AG04450 (cell line): ENCODE measurements at places on chromosomes 4 and X. TPM values are rescaled to one million over a fixed set of nuclear protein-coding genes. Genes with fewer than 3 reads are reported as not detected.

The DIPK2B gene
- polyA plus RNA-seq = not detected in 2 replicates

The ARMCX2 gene
- polyA plus RNA-seq = 78.4 and 81.7 TPM in 2 replicates

The ERCC6L gene
- polyA plus RNA-seq = 1.3 and 1.7 TPM in 2 replicates

The AMTN gene
- polyA plus RNA-seq = not detected in 2 replicates

The FAM47A gene
- not detected in 2 replicates for polyA plus RNA-seq

The ITGB1BP2 gene
- polyA plus RNA-seq = 2.3 and 2.6 TPM in 2 replicates

The NPFFR2 gene
- polyA plus RNA-seq = not detected in 2 replicates

The GPRASP2 gene
- 12.0 and 15.7 TPM in 2 replicates for polyA plus RNA-seq

The BTC gene
- not detected in 2 replicates for polyA plus RNA-seq

The SLC10A3 gene
- polyA plus RNA-seq = 10.1 and 13.8 TPM in 2 replicates

The SPARCL1 gene
- polyA plus RNA-seq = not detected in 2 replicates

The CWH43 gene
- not detected in 2 replicates for polyA plus RNA-seq

GRCh38 chr4:79575709-79576428 lies 167.8 kb upstream of the GK2 start:
- no peak for DNase-seq

DNA sequence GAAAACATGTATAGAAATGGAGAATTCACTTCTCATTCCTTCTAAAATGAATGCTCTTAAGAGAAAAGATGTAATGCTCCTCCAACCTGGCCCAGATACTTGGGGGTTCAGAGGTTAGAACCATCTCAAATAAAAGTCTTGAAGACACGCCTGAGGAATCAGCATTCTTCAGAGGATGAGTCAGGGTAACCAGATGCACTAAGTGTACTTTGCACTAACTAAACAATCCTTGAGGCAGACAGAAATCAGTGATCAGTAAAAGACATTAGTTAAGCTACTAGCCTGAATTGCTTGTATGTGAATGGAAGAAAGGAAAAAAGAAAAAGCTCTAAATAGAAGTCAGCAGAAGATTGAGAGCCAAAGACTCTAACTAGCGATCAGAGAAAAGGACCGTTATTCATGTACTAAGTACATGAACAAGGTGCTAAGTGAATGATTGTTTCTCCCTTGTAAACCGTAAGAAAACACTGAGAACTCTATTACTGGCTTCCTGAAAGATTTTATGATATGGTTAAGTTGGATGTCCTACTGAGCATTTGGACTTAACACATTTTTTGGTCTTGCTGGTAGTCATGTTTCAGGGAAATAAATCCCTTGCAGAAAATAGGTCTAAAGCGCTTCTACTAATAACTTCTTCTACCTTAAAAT lies 738.3 kb downstream of the STPG2 start:
- DNase-seq = no peak

- no peak for DNase-seq
Measured at GRCh38 chr4:3860913-3861636, 94.9 kb downstream of the ADRA2C start.

DNA sequence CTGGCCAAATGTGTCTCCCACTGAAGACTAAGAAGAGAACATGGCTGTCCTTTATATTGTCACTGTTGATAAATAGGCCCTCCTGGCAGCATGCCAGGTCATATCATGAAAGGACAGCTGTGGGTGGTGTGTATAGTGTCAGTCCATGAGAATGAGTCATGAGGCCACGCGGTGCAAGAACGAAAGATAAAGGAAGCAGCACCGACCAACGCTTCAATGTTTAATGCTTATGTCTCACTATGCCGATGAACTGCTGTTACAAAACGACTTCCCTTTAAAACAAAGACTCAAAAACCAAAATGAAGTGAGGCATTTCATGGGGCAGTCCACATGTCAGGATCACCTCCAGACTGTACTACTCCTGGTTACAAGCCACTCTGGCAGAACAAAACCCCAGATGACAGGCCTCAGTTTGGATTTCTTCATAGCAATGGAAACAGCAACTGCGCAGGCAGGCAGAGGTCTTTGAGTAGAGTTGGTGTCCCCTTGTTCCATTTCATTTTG lies 5.2 kb upstream of the TCEANC start:
- DNase-seq = no peak

DNA sequence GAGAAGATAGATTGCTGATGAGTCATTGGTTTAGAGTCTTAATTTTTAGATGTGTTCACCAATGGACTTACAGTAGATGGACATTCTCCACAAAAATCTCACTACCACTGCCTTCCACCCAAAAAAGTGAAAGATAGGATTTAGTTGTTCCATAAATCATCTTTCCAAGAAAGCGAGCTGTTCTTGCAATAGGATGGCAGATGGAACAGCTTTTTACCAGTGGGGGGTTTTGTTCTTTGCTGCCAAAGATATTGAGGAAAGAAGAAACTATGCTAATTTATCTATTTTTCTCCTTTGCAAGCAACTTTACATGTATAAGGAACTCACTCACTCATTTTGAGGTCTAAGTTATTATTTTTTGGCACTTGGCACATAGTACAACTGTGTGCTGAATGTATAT lies 109.5 kb downstream of the ADGRL3 start:
- DNase-seq = no peak

- DNase-seq = no peak
Measured at GRCh38 chr4:128825226-128825625, 15.7 kb downstream of the JADE1 start.

GRCh38 chr4:78569306-78569821 lies 17.8 kb downstream of the ANXA3 start:
- peak; percentile 46 for DNase-seq

GRCh38 chr4:151962138-151962823 lies 201.5 kb upstream of the GATB start:
- no peak for DNase-seq

DNA sequence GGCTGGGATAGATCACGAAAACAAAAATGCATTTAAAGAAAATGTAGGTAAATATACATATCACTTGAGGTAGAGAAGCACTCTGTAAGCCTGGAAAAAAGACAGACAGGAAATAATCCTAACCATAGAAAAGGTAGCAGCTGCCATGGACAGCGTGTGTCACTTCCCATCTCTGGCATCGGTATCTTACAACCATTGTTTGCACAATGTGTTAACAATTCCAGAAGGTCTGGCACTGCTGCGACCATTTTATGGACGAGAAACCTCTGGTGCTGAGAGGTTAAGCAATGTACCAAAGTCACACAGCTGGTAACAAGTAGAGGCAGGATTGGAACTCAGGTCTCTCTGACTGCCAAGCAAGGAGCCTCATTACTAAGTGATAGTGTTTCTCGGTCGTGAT lies 1.7 kb upstream of the MTNR1A start:
- no peak for DNase-seq

GRCh38 chr4:56244681-56245080 lies 142.6 kb downstream of the AASDH start:
- DNase-seq = no peak

GRCh38 chr4:53596901-53597300 lies 5.6 kb upstream of the LNX1 start:
- DNase-seq = no peak

DNA sequence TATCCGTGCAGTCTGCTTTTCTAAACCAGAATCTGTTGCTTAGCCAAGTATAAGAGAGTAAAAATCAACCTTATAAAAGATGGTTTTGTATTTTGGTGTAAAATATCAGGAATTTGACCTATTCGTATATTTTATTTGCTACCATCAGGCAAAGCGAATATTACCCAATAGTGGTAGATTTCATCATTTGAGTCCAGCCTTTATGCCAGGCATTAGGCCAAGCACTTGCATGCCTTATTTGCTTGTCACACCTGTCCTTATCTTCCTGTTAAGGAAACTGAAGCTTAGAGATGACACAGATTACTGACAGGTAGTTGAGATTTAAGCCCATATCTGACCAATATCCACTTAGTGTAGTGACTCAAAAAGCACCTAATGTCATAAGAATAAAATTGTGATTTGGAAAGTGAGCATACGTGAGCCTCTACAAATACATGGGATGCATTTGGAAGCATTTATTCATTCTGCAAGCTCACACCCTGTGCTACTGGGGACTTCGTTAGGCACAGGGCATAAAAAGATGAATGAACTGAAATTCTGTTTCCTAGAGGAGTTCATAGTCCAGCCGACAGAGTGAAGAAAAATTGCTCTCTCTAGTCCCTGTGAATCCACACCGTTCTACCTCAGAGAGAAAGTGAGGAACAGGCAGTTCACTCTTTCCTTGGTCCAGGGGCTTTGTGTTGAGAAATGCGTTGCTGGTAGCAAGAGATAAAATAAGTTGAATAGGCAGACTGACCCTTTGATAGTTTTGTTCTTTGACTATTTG lies 2.3 kb upstream of the RNF212 start:
- no peak for DNase-seq

DNA sequence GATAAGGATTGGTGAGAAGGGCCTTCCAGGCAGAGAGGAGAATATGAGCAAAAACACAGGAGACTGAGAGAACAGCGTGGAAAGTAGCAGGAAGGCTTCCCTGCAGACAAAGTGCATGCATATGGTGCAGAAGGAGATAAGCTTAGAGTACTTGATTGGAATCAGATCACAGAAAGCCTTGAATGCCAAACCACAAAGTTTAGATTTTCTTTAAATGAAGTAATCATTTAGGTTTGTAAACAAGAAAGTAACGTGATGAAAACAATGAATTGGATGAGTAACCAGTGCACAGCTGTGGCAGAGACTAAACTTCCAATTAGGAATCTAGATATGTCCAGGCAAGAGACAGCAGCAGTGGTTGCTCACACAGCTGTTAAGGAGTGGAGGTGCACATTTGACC lies 83.8 kb upstream of the C1QTNF7 start:
- DNase-seq = peak; percentile 89

GRCh38 chr4:124325690-124326089 lies 386.8 kb downstream of the ANKRD50 start:
- DNase-seq = no peak

- DNase-seq = no peak
Measured at GRCh38 chrX:53004811-53005210, 43.8 kb upstream of the GPR173 start.

GRCh38 chr4:78647272-78647671 lies 95.7 kb downstream of the ANXA3 start:
- no peak for DNase-seq

DNA sequence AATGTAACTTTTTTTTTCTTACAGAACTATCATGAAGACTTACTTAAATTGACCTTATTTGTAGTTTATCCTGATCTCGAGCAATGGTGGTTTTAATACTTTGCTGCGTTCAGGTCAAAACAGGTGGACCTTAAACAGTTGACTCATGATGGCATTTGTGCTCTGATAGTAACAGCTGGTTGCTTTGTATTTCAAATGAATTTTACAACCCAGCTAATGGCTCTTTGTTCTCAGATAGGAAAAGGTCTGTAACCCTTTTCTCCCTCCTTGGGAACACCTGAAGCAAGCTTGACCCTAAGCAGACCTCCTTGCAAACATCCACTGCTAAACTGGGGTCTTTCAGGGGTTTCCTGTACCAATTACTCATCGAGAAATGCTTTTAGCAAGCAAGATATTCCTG lies 79.2 kb downstream of the F11 start:
- DNase-seq = no peak

GRCh38 chr4:138407329-138407728 lies 165.2 kb upstream of the SLC7A11 start:
- DNase-seq = no peak

DNA sequence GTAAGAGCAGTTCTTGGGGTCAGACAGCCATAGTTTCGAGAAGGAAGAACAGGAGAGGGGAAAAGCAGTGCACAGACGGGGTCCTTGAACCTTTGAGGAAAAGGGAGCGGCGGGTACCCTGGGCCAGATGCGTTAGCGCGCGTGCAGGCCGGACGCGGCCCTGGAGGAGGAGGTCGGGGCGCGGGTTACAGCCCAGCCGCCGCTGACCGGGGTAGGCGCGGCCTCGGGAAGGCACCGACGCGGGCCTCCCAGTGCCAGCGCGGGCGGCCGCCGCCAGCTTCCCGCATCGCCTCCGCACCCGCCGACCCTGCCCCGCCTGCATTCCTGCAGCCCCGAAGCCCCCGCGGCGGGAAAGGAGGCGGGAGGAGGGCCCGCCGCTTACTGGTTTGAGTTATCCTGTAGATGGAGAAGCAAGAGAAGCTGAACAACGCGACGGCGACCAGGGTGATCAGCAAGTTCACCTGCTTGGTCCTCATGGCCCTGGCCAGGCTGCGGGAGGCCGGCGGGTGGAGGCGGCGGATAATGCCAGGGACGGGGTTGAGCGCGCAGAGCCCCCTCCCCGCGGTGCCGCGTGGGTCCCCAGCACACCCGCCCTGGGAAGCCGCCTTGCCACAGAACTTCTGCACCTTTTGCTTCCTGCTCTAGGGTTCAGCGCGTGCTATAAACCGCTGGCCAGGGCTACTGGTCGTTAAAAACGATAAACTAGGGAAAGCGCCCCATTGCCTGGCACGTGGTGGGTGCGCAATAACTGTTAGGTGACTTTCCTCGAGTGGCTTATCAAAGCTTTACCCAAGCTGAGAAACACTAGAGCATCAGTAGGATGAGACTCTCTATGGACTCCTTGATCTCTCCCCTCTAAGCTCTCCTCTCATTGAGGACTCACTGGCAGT lies at the start of gene MGAT4D:
TSS of gene MGAT4D (minus strand) at position 547 of the 890 bp plus-strand sequence. CDS start at position 476, 71 bp downstream.
- DNase-seq = no peak

GRCh38 chr4:11230866-11231265 lies 197.8 kb downstream of the HS3ST1 start:
- no peak for DNase-seq

- no peak for DNase-seq
Measured at GRCh38 chr4:143360838-143361625, 24.4 kb downstream of the GAB1 start.
